ENCODE measurements at places on chromosomes 3 and 15. TPM values are rescaled to one million over a fixed set of nuclear protein-coding genes. Genes with fewer than 3 reads are reported as not detected.
A peak's percentile ranks its signal among the peaks of the same experiment; 100 is the strongest.

- H3K4me1 ChIP-seq = peaks cover 32% of the 10 kb centered on the region
- H3K27me3 ChIP-seq = no peaks in the 10 kb centered on the region
- H3K27ac ChIP-seq = peak overlapping the region; percentile 60
- DNase-seq = peak; percentile 90
- H3K4me3 ChIP-seq = no peak overlapping the region
These were observed 42.1 kb downstream of the GOLGA6A start for GRCh38 chr15:74040109-74040850.

DNA sequence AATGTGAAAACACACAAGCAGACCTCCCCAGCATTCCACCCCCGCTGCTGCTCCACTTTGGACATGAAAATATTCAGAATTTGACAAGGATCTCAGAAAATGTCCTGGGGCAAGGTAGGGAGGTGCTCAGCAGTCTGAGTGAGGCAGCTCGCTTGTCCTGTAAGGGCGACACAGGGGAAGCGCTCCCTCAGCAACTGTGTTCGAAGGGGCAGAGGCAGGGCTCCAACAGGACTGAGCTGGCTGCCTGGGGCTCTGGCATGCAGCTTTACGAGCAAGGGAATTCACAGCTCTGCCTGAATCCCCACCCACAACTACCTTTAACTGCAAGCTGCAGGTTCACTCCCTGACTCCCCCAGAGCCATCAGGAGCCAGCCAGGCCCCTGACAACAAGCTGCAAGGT, 287.0 kb upstream of the LYSMD4 start:
- H3K36me3 ChIP-seq = no peaks in the 10 kb centered on the region
- no peaks in the 10 kb centered on the region for H3K4me1 ChIP-seq
- no peak overlapping the region for H3K27ac ChIP-seq
- no peaks in the 10 kb centered on the region for H3K27me3 ChIP-seq

DNA sequence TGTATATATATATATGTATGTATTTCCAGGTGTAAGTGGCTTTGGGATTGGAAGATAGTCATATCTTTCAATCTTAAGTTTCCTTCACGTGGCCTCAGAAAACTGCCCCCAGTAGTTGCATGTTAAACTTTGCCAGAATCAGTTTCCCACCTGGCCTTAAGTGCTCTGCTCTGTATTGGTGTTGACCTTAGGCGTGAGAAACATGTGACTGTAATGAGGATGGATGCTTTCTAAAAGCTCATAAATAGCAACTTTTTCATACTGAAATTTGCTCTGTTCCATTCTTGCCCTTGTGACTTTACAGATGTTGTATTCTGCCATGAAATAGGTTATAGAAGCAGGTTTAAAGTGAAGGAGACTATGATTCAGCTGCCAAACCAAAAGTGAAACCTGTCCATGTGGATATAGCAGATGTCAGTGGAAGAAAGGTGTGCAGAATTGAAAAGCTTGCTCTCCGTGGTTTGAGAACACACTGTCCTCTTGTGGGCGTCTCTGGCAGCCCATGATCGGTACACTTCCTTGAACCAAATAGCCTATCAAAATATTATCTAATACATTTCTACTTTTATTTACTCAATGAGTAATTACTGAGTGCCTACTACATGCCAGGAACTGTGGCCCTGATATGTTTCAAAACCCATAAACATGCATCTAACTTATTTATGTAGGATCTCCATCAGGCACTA, 15.8 kb downstream of the SCG5 start:
- no peak overlapping the region for H3K4me3 ChIP-seq
- no peak for DNase-seq
- no peaks in the 10 kb centered on the region for H3K36me3 ChIP-seq
- no peaks in the 10 kb centered on the region for H3K4me1 ChIP-seq

GRCh38 chr3:148280623-148281242, 417.0 kb upstream of the AGTR1 start:
- H3K27ac ChIP-seq = no peak overlapping the region
- no peaks in the 10 kb centered on the region for H3K4me1 ChIP-seq
- H3K27me3 ChIP-seq = no peaks in the 10 kb centered on the region
- no peak overlapping the region for H3K4me3 ChIP-seq

DNA sequence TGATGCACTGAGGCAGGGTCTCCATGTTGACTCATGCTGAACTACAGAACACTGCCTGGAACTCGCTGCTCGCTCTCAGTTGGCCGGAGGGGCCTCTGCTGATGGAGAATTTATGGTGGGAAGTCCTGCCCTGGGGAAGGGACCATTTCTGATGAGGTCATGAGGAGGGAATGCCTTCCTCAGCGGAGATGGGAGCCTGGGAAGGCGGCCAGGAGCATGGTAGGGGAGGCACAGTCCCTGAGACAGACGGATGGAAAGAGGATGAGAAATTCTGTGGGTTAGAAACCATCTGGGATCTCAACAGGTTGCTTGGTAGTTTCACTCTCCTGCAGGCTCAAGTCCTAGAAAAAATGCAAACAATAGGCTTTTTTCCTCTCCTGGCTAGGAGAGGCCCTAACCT, 56.8 kb upstream of the TPM1 start:
- no peak overlapping the region for H3K4me3 ChIP-seq
- H3K27me3 ChIP-seq = no peaks in the 10 kb centered on the region
- no peaks in the 10 kb centered on the region for H3K36me3 ChIP-seq
- no peak overlapping the region for H3K27ac ChIP-seq

DNA sequence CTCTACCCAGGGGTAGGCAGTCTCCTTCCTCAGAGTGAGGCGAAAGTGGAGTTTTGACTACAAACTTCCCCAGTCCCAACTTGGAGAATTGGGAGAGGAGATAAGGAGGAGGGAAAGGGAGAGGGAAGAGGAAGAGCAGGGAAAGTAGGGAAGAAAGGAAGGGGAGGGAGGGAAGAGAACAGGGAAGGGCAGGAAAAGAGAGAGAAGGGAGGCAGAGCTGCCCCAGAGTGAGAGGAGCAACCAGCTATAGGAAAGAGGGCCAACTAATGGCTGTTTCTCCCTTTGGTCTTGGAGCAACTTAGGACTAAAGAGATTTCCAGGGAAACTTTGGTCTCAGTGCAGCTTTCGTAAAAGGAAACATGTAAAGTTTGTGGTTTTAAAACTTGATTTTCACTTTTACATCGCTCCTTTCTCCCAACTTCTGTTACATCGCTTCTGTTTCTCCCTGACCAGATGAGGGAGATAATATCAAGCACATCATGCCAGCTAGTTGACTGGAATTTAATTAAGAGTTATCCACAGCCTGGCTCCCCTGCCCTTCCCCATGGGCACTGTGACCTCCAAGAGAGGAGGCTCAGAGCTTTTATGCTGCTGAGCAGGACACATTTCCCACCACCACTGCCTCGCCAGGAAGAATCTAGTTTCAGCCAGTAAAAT, 1.4 kb downstream of the CA12 start:
- H3K27me3 ChIP-seq = peaks cover 5% of the 10 kb centered on the region
- H3K4me1 ChIP-seq = peaks cover 17% of the 10 kb centered on the region
- H3K36me3 ChIP-seq = no peaks in the 10 kb centered on the region
- no peak overlapping the region for H3K27ac ChIP-seq

DNA sequence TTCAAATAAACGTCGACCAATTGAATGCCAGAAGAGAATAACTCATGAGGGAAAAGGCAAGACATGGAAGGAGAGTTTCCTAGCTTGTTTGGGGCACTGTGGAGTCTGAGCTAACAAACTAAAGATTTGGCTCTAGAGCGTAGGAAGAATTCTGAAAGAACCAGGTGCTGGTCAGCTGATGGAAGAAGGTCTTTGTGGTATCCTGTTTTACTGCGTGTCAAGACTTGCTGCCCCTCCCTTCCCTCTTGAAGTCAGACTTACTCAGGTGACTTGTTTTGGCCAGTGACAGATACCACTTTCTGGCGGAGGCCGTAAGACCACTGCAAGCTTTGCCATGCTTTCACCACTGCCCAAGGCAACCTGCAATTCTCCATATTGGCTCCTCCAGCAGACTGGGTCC, 673 bp upstream of the HCLS1 start:
- no peak overlapping the region for H3K4me3 ChIP-seq
- H3K27me3 ChIP-seq = no peaks in the 10 kb centered on the region
- peak overlapping the region; percentile 46 for H3K27ac ChIP-seq

DNA sequence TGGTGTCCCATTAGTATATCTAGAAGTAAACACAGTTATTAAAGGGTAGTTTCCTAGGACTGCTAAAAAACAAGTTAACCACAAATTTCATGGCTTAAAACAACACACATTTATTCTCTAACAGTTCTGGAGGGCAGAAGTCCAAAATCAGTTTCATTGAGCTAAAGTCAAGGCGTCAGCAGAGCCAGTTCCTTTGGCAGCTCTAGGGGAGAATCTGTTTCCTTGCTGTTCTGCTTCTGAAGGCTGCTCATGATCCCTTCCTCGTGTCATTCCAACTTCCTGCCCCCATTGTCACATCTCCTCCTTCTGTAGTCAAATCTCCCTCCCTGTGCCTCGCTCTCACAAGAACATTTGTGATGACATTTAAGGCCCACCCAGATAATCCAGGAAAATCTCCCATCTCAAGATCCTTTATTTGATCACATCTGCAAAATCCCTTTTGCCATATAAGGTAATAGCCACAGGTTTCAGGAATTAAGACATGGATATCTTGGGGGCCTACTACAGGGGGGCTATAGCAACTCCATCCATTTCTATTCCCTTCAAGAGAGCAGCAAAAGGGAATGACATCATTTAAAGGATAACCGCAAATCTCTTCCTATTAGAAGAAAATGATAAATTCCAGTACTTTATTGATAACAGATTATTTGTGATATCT, 50.1 kb downstream of the GPR176 start:
- H3K4me1 ChIP-seq = no peaks in the 10 kb centered on the region
- DNase-seq = no peak
- H3K36me3 ChIP-seq = no peaks in the 10 kb centered on the region
- H3K27ac ChIP-seq = no peak overlapping the region

DNA sequence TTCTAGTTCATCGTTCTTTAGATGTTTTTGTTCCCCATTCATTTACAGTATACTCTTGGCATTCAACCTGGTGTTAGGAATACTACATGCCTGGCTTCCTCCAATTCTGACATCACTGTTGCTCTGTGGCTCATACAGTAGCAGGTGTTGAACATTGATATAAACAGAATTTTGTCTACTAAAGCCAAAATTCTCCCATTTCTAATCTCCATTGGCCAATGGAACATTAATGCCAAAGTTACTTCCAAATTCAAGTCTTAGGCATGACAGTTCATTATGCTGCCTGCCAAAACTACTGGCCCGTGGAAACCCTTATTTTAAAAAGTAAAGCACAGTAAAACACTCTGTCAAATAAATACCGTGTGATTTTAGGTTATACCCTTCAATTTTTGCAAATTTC, 368.0 kb downstream of the NAALADL2 start:
- H3K27me3 ChIP-seq = no peaks in the 10 kb centered on the region
- H3K4me3 ChIP-seq = no peak overlapping the region
- DNase-seq = no peak

DNA sequence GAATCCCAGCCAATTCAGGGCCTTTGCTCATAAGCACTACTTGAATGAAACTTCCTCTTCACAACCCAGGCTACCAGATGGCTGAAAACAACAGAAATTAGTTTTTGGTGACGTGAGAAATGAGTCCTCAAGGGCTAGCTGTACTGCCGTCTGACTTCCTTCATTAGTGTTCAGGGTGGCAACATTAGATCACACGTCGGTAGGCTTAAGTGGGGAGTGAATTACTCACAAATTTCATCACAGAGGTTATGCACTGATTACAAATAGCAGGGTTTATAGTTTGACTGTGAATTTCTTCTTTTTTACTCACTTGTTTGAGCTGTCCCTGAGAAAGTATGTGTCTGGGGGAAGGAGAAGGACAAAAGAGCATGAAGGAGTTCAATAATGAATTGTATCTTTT, 397.2 kb downstream of the GAP43 start:
- H3K36me3 ChIP-seq = no peaks in the 10 kb centered on the region
- H3K27me3 ChIP-seq = no peaks in the 10 kb centered on the region
- no peaks in the 10 kb centered on the region for H3K4me1 ChIP-seq
- DNase-seq = no peak
- H3K27ac ChIP-seq = no peak overlapping the region

DNA sequence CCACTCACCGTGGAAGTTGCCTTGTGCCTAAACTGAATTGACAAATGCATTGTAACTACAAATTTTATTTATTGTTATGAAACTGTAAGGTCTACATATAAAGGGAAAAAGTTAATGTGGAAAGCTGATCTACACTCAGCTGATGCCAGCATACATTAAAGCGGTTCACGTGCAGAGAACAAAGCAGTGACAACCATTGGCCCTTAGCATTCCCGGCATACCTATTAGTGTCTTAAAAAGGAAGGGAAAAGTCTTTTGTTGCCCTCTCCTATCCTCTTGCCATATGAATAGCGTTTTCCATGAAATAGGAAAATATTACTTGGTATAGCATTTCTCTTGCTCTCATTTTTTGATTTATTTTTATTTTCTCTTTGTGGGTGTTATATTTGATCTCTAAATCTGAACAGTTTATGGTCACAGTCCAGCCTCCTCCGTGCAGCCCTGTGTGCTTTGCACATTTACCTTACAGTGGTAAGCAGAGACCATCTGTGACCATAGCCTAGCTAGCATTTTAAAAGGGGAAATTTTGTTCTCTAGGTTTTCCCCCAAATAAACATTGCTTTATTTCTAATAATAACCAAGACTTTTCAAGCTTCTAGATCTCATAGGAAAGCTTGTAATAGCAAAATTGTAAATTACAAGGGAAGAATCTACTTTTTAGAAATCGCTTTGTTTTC, 89.7 kb upstream of the CGNL1 start:
- DNase-seq = no peak
- no peaks in the 10 kb centered on the region for H3K36me3 ChIP-seq
- H3K27ac ChIP-seq = no peak overlapping the region
- H3K4me1 ChIP-seq = no peaks in the 10 kb centered on the region

Gene NR1I2
- total RNA-seq = not detected

Gene TTLL13
- not detected for total RNA-seq

Gene KNL1
- 0.36 TPM for total RNA-seq

Gene SUSD5
- total RNA-seq = 2.8 TPM

Gene INSYN1
- 10.0 TPM for total RNA-seq

Data from sigmoid colon (tissue), 7 donors.